ENCODE measurements at places on chromosomes 1 and 21. TPM values are rescaled to one million over a fixed set of nuclear protein-coding genes. Genes with fewer than 3 reads are reported as not detected.

DNA sequence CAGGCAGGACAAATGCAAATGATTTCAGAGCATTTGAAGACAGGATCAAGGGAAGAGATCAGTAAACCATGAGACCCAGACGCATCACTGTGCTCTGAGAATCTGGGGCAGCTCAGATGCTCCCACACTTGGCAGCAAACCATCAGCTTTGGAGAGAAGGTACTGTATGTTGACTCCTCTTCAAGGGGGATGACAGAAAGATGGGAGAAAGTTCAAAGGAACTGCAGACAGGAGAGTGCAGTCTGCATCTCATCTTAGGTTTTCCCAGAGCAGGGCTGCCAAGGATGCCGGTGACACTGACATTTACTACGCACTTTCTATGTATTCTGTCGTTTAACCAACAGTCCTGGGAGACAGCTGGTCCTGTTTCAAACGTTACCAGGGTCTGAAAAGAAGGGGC lies 35.8 kb downstream of the OLFML2B start:
- DNase-seq, result no peak

- DNase-seq, result no peak
Measured at GRCh38 chr1:41833519-41834000, 85.2 kb downstream of the HIVEP3 start.

DNA sequence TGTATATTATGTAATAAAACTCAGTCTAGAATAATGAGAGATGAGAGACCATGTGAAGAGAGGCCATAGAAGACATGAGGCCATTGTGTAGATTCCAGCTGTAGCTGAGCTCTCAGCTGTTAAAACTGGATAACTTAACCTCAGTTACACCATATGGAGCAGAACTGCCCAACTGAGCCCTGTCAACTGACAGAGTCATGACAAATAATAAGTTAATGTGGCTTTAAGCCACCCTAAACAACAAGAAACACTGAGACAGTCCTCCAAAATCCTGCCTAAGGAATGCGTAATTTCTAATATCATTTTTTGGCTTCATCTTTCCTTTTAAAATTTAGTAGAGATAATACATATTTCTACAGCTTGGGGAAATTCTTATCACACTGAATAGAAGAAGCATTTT lies 580.0 kb upstream of the RGS18 start:
- peak; percentile 1 for DNase-seq

DNA sequence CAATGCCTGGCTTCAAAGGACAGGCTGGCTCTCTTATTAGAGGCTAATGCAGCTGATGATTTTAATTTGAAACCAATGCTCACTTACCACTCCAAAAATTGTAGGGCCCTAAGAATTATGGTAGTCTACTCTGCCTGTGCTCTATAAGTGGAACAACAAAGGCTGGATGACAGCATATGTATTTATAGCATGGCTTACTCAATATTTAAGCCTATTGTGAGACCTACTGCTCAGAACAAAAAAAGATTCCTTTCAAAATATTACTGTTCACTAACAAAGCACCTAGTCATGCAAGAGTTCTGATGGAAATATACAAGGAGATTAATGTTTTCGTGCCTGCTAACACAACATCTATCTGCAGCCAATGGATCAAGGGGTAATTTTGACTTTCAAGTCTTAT lies 73.8 kb upstream of the DUSP10 start:
- no peak for DNase-seq

GRCh38 chr1:97770376-97770775 lies 150.5 kb downstream of the DPYD start:
- DNase-seq, result no peak

HAO2 gene
- total RNA-seq, result not detected

- DNase-seq, result peak; percentile 59
Measured at GRCh38 chr1:217747156-217747769, 116.1 kb downstream of the SPATA17 start.

DNA sequence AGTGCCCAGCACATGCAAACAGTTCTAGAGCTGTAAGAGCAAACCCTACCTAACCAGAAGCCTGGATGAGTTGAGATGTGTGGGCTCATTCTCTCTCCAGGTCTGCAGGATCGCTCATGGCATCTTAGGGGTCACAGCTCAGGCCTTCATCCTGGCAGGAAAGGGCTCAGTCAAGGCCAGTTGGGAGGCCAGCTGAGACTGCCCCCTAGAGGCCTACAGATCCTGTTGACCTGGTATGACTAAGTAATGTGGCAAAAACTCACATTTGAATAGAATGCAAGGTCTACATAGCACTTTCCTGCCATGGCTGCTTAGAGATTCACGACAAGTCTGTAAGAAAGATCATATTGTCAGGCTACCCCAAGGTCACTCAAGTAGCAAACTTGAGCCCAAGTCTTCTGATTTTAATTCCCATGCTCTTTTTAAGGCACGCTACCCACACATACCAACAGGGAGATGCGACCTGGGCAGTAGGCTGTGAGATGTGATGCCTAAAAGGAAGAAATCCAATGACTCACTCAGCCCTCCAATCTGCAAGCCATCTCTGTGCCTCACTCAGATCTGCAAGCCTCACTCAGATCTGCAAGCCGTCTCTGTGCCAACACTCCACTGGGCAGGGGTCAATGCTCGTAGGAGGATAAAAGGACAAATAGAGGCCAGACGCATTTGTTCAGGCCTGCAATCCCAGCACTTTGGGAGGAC lies 5.1 kb upstream of the CAPN8 start:
- DNase-seq, result peak; percentile 31

DNA sequence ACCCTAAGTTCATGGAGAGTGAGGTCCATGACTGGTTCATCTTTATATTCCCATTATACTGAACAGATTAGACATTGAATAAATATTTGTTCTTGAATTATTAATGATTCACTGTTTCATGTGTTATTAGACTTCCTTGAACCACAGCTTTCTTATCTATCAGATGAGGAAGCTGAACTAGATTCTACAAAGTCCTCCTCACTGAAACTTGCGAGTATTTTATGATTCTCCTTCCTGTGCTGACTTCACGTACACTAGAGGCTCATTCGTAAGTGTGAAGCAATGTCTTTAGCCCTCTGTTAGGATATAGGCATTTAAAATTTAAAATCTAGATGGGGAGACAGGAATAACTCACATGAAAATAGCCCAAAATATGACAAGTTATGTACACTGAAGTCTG lies 95.6 kb upstream of the IRF2BP2 start:
- DNase-seq, result no peak

- no peak for DNase-seq
Measured at GRCh38 chr1:178506177-178506576, 6.7 kb upstream of the TEX35 start.

DNA sequence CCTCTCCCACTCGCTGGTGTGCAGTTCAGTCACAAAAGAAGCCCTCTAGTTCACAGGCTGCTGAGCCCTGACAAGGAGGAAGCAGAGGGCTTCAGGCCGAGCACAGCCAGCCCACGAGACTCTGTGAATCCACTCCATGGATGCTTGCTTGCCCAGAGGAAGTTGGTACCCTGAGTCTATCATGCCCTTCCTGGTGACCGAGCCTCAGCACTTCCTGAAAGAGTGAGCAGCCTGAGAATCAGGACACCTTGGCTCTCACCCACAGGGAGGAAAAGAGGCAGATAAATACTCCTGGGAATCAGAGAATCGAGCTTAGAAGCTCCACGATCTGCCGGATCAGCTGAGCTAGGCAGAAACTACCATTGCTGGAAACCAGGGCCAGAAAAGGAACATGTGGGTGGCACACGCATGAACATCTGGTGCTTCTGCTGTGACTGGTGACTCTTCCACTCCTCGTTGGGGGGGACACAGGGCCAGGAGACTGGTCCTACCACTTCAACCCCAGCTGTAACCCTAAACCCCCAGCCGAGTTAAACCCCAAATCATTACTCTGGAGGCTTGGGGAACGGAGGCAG lies 376.3 kb upstream of the CAMK1G start:
- DNase-seq, result no peak

All from fibroblast of the aortic adventitia (primary cell).